Smooth muscle cell of the pulmonary artery (primary cell): ENCODE measurements at places on chromosomes 3 and 15. TPM values are rescaled to one million over a fixed set of nuclear protein-coding genes. Genes with fewer than 3 reads are reported as not detected.

HCLS1 gene
- total RNA-seq = 0.76 and 2.2 TPM in 2 replicates

GP9 gene
- not detected in 2 replicates for total RNA-seq

AP3S2 gene
- total RNA-seq = 35.8 and 52.9 TPM in 2 replicates

CDCP1 gene
- total RNA-seq = 20.7 and 87.6 TPM in 2 replicates

SCG5 gene
- total RNA-seq = 15.9 and 29.6 TPM in 2 replicates

ZMYND10 gene
- 0.91 and 1.1 TPM in 2 replicates for total RNA-seq

CLDN1 gene
- total RNA-seq = 0.20 and 4.1 TPM in 2 replicates

PATL2 gene
- 0.33 and 0.36 TPM in 2 replicates for total RNA-seq
